NCI-H526 treated with DMSO at 0.1 percent for 48 hours (cell line): ENCODE measurements at places on chromosomes 7 and 10.
A peak's percentile ranks its signal among the peaks of the same experiment; 100 is the strongest.

DNA sequence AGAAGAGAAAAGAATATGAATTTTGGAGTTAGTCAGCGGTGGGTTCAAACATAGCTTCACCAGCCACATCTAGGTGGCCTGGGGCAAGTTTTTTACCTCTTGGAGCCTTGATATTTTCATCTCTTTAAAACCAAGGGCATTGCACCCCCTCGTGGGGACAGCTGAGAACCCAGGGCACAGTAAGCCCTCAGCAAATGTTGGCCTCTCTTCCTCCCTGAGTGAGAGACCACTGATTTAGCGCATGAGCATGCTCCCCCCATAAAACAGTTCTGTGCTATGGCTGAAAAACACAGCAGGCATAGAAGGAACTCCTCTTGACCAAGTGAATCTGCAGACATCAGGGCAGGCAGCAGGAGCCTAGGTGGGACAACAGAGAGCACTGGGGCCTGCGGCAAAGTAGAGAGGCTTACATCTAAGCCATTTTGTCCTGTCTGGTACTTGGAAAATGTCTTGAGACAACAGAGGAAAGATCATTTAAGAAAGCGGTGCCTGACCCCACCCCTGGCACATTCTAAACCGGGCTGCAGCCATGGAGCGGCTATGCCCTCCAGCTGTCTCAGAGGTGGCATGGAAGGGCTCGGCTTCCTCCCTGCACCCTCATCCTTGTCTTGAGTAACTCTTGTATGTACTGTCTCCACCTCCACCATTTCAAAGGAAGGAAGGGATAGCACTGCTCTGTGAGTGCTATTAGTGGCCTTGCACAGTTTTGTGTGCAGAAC, 94.7 kb downstream of the ARHGAP22 start:
- no peak for DNase-seq

- no peak for DNase-seq
These were observed 24.0 kb upstream of the HELLS start for GRCh38 chr10:94521276-94522250.

DNA sequence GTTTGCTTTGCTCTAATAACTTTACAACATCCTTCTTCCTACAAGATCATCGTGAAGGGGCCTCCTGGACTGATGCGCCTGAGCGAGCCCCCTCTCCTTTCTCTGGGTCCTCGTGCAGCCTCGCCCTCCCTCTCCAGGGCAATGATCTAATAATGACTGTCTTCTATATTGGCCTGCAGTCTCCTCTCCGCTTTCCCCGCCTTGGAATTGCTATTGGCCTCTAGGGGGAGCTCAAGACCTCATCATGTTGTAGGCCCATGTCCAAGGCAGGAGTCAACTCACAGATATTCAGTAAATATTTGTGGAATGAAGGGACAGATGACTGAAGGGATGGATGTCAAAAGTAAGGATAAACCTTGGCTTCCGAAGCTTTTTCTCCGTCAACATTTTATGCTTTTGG, 1180.3 kb downstream of the TYW1 start:
- peak; percentile 53 for DNase-seq

- peak; percentile 62 for DNase-seq
These were observed 14.7 kb upstream of the SEC61G start for GRCh38 chr7:54773472-54774399.
